GM12892 (cell line): ENCODE measurements at places on chromosomes 6 and 20.

- DNase-seq, result no peak
These were observed 452.1 kb downstream of the GRIK2 start for GRCh38 chr6:101845621-101846020.

DNA sequence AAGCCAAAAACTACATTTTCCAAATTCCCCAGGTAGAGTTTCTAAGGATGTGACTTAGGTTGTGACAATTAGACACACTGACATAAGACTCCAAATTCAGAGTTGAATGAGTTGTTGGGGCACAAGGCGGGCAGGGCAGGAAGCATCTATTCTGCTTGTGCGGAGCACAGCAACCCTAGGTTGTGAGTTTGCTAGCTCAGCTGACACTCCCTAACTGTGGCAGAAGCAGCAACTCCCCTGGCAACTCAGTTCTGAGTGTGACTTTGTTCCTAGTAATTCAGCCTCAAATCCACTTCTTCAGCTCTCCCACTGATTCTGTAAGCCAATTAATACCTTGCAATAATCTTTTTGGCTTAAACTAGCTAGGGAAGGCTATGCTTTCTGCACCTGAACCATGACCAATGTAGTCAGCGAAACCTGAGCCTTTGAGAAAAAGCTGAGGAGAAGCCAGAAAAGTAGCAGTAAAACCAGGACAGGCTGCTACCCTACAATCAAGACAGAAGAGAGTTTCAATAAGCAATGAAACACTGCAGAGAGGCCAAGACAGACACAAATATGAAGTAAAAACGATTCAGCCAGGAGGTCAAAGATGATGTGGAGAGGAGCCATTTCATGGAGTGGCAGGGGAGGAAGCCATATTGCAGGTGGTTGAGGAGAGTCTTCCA lies 30.0 kb upstream of the PAQR8 start:
- no peak for DNase-seq

DNA sequence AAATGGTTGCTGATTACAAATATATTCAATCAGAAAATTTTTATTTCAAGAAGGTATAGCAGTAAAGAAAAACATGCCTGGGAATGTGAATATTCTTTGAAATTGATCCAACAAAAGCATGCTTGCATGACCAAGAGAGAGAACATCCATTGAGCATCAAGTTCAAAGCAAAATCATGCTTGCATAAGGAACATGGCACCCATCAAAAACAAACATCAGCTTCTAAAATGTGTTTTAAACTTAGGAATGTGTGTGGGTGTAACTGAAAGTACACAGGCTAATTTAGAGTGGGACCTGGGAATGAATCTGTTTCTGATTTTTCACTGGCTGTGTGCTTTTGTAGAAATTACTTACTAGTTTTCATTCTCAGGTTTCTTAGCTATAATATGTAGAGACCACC lies 5.6 kb downstream of the SLC17A5 start:
- DNase-seq, result no peak

- DNase-seq, result no peak
These were observed 131.3 kb upstream of the GMDS start for GRCh38 chr6:2376429-2377355.

DNA sequence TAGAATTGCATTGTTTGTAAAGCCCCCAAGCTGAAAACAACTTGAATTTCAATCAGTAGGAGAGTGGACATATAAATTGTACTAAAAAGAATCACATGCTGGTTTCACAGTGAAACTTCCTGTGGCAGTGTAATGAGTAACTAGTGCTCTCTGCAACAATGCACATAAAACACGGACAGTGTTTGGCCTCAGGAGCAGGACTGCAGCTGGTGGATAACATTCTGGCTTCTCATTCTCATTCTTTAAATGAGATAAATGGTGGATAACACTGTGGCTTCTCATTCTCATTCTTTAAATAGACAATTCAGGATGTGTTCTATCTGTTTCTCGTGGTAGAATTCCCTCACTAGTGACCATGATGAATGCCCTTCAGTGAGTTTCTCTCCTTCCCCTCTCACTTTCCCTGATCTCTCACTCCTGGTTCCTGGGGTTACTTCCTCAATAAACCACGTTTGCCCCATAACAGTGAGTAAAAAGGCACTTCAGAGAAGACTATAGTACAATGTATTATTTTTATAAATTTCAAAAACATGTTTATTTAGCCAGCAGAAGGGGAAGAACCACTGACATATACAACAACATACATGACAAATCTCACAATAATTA lies 59.9 kb downstream of the SLC22A2 start:
- DNase-seq, result no peak

DNA sequence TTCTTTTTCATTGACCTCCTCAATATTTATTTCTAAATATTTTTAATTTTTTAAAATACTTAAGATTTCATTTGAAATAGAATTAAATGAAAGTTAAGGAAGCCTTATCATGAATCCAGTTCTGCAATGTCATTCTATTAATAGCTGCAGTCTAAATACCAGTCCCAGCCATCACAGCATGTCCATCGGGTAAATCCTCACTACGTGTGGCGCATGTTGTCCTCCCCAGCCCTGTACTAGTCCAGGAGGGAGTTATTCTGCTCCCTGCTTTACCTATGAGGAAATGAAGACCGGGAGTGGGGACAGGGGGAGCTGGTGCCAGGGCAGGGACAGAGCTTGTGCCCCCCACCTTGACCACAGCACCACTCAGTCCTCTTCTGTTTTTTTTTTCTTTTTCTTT lies 125.1 kb upstream of the QKI start:
- no peak for DNase-seq
